Activated CD4-positive, alpha-beta T cell treated with anti-CD3 and anti-CD28 coated beads, Interleukin-10, Interleukin-2, amounts not matched to agents 100 ng/mL and 50 ng/mL, durations not matched to agents 16 hours and 8 hours (primary cell): ENCODE measurements at places on chromosomes 1 and 21.

DNA sequence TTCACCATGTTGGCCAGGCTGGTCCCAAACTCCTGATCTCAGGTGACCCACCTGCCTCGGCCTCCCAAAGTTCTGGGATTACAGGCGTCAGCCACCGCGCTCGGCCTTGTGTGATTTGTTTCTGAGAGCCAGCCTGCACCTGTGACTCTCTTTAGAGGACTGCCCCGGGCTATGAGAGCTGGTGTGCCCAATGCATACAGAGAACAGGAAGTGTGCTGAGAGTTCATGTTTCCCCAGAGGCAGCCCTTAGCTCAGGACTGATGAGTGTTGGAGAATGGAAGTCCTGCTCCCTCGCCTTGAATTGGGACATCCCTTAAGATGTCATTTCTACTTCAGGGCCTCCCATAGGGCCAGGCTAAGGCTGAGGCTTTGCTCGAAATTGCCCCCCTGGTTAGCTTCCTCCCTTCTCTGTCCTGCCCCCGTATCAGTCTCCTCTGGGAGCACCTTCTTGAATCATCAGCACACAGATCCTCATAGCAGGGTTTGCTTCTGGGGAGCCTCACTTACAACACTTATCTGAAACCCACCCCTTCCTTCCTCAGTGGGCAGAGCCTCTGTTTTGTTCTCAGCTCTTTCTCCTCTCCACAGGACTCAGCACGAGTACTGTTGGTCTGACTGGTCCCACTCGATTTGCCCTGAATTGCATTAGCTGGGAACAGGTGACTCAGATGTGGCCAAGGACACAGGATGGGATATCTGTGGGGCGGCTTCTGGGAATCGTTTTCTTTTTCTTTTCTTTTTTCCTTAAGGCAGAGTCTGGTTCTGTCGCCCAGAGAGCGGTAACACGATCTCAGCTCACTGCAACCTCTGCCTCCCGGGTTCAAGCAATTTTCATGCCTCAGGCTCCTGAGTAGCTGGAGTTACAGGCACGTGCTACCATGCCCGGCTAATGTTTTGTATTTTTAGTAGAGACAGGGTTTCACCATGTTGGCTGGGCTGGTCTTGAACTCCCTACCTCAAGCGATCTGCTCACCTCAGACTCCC, 80.1 kb downstream of the UBIAD1 start:
- DNase-seq, result no peak

DNA sequence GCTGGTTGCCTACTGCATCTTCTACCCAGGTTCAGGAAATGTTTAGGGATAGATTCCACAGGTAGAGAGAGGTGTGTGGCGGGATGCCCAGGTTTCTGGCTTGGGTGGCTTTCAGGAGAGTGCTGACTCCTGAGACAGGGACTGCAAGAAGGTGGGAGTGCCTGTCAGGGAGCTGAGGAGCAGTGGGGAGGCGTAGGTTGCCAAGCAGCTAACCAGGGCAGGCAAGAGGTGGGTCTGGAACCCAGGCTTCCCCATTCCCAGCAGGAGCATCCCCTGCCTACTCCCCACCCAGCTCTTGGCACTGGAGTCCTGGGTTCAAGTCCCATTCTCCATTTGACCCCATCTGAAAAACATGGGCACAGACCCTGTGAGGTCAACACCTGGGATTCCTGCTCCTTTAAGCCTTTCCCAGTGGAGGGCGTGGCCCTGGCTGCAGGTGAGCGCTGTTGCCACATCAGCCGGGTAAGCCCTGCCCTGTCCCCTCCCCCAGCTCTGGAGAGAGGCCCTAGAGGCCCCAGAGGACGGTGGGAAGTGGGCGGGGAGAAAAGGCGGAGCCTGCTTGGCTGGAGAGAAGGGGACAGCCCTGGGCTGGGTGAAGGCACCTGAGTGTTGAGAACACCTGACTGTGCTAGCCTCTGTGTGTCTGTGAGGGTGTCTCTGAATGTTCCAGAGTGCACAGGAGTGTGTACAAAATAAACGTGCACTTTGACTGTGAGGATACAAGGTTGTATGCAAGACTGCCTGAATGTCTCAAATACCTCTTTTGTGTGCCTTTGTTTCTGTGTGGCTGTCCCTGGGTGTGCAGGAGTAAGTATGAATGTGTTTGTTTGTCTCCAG, 14.0 kb upstream of the SYNC start:
- peak; percentile 65 for DNase-seq

DNA sequence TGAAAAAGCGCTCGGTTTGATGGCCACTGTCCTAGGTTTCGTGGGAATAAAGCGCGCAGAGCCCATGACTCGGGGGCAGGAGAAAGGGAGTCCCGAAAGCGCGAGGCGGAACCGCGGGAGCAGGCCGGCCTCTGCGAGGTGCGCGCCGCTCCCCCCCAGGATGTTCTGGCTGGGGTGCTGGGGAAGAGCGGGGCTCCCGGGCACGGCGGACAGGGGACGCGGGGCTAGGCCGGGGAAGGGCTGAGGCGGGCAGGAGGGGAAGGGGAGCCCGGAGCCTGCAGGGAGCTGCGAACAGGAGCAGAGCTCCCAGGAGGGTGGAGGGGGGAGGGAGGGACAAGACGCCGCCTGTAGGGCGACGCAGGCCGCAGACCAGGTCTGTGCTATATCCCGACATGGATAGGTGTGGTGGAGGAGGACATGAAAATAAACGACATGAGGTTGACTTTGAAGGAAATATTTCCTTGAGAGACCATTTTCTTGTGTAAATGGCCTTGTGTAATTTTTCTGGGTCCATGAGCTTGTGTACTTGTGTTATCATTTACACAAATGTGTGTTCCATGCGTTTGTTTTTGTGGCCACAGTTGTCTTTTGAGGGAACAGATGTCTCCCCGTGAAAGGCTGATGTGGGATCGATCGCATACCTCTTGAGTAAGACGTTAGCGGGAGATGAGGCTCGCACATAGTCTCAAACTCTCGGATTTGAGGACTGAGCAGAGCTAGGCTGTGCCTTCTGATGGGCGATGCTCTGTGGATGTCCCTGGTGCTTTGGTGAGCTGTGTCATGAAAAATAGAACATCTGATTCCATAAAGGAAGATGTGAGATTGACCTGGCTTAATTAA, 1.3 kb downstream of the PCNT start:
- DNase-seq, result peak; percentile 62

DNA sequence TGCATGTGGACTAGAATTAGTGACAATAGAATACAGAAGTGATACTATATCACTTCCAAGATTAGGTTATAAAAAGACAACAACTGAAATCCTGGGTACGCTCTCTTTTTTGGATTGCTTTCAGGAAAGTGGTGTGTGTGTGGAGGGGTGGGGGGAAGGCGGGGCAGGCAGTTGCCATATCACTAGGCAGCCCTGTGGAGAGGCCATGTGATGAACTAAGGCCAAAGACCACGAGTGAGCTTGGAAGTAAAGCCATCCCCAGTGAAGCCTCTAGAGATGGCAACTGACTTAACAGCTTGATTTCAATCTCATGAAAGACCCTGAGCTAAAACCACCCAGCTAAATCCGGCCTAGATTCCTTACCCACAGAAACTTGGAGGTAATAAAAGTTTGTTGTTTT, 6.2 kb upstream of the ASPM start:
- no peak for DNase-seq

DNA sequence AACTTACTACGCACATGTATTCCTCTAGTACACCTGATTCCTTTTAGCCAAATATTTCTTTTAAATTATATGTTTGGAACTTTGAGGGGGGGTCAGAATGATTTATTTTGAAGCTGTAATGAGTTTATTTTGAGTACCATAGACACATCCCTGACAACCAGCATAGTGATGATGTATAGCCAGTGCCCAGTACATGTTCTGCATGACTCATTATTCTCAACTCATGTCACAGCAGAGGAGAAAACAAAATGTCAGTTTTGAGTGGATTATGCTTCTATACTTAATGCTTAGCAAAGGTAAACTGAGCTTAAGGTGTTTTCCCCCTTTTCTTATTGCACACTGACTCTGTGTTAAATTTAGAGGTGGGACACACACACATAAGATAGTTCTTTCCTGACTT, 22.4 kb upstream of the LEPR start:
- peak; percentile 68 for DNase-seq

DNA sequence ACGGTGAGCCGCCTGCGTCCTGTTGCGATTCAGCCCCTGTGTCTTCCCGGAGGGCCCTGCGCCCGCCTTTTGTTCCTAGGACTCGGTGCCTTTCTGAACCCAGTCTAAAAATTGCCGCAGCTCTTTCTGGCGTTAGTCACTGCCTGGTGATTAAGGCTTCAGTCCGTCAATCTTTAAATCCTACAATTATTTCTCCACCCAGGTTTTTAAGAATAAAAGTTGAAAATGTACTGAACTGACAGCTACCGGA, 16.2 kb upstream of the PDXK start:
- no peak for DNase-seq

DNA sequence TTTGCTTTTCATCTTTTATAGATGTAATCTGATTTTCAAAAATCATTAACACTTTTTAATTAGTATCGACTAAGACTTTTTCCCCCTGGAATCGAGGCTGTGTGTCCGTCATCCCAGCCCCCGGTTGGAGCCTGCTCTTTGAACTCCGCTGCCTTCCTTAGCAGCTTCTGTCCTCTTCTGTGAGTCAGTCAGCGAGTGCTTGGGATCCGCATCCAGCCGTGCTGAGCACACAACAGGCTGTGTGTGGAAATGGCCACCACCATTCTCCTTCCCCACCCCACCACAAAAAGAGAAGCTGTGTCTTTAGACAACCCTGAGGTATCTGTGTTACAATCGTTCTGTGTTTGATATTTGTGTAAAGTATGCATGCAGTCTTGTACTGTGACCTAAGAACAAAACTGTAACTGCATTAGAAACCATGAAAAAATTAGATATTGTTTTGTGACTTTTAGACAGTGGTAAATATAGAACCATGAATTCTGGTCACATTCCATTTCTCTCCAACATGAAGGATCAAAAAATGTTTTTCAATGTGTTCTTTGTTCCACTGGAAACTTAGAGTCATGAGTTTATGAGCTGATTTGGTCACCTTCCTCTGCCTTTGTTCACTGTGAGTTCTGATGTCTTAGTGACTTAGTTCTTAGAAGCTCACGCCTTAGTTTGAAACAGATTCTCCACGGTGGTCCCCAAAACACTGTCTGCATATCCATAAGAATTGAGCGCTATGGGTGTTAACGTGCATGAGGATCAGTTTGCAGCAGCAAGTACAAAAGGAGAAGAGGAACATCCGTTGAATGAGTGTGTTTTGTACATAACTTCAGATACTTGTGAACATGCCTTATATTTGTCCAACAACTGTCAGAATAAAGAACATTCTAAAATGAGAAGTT, 64.7 kb downstream of the VPS26C start:
- no peak for DNase-seq

GRCh38 chr1:244860914-244861610, 3.3 kb downstream of the HNRNPU start:
- no peak for DNase-seq

GRCh38 chr1:228139931-228140723, at the start of gene GUK1:
Gene GUK1 (plus strand): TSS chr1:228140279. CDS start chr1:228140303, 24 bp downstream.
- peak; percentile 100 for DNase-seq

- DNase-seq, result no peak
Measured at GRCh38 chr1:3049164-3049563, 19.8 kb upstream of the PRDM16 start.

- DNase-seq, result no peak
Measured at GRCh38 chr1:7562729-7563605, 208.1 kb upstream of the VAMP3 start.

- no peak for DNase-seq
Measured at GRCh38 chr1:106568201-106568974, 488.1 kb upstream of the PRMT6 start.

- no peak for DNase-seq
Measured at GRCh38 chr21:23977971-23978370, 1629.3 kb downstream of the MRPL39 start.

DNA sequence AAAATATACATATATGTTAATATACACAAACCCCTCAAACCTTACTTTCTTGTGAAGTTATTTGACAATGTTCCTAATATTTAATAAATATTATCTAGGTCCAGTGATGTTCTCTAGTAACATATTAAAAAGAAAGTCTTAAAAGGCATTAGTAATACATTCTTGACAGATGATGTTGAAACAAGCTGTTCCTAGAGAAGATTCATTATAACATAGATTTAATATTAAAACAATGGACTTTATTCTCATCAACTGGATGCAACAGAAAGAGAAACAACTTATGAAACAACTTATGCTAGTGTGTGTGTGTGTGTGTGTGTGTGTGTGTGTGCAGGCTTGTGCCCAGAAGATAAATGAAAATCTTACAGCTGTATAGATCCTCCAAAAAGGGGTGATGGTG, 68.5 kb upstream of the PLXNA2 start:
- no peak for DNase-seq

DNA sequence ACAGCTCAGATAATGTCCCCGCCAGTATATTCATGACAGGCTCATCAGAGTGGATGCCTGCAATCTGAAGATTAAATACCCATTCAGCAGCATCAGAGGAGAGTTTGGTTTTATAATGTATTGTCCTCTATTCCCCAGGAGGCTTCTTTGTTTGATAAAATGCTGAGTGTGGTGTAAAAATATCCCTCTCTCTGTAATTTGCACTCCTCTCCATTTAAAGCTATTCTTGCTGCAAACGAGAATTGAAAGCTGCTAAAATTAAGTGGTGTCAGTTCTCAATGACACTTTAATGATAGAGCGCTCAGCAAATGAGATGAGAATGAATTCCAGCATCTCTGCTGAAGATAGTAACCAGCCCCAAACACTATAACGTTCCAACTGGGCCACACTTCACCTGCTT, 205.7 kb upstream of the RRP15 start:
- no peak for DNase-seq

DNA sequence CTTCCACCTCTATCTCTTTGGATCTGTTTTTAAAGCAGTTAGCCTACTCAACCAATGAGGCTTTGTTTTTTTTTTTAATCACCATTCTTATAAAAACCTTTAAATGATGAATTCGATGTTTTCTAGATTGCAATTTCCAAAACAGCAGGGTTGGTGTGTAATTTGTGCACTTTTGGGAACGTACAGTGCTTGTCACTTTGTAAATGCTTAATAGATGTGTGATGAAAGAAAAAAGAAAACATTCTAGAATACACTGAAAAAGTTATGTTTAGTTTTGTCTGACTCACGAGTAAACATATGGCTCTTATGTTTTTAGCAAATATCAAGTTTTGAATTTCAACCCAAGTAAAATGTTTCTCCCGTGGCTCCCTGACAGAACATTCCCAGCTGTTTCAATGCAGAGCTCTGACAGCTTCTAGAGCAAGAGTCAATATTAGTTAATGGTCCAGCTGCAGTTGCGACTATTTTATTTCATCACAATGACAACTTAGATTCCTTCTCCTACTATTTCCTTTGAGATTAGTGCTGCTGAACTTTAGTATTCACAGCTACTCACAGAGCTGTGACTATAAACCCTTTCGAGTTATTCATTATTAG, 362.5 kb upstream of the ADAMTS5 start:
- DNase-seq, result no peak

DNA sequence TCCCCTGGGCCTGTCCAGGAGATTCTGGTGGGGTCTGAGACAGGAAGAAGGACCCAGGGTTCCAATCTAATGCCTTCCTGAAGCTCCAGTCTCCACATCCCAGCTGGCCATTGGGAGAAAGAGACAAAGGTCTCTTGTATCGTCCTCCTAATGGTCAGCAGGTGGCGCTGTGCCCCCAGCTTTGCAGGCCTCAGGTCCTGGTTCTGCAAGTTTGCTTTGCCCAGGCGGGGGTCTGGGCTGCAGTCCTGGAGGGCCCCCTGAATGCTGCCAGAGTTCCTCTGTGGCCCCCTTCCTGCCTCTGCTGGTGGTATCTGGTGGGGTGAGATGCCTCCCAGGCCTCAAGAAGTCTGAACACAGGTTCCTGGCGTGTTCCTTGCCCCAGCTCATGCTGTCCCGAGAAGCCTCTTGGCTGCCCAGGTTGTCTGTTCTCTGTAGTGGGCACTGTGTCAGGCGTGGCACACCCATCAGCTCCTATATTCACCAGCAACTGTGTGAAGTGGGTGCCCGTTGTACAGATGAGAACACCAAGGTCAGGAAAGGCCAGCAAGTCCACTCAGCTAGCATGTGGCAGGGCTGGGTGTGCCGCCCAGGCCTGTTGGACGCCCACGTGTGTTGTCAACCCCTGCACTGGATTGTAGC, 33.8 kb upstream of the CSF3R start:
- DNase-seq, result peak; percentile 51
